ENCODE measurements at places on chromosomes 6 and 20.

DNA sequence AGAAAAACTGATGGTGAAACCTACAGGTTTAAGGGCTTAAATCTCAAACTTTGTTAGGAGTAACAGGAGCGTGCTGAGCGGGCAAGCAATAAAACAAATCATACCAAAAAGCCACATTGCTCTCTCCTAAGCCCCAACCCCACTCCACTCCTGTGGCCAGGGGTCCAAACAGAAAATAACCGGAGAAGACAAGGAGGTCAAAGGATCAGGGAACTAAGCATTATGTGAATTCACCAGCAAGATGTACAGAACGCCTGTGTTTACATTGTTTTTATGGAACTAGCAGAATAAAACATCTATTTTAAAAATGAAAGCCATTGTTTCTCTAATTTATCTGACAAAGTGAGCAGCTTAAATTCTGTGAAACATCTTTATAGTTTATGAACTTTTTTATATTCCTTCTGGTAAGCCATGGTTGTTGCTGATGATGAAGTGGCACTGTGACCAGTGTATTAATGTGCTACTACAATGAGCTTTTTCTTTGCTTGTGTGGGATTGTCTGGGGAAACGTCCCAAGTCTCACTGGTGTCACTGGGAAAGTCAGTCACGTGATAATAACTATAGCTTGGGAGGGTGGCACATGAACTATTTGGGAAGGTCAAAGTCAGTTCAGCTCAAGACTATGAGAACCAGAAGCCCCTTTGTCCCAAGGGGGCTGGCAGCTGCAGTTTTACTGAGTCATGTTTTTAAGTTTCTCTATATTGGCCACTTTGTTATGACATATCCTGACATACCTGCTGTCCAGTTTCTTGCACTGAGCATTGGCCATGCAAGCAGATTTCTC lies 9.8 kb downstream of the FAM210B start:
- DNase-seq = no peak

- no peak for DNase-seq
These were observed 39.7 kb downstream of the MAP3K5 start for GRCh38 chr6:136752554-136752953.

DNA sequence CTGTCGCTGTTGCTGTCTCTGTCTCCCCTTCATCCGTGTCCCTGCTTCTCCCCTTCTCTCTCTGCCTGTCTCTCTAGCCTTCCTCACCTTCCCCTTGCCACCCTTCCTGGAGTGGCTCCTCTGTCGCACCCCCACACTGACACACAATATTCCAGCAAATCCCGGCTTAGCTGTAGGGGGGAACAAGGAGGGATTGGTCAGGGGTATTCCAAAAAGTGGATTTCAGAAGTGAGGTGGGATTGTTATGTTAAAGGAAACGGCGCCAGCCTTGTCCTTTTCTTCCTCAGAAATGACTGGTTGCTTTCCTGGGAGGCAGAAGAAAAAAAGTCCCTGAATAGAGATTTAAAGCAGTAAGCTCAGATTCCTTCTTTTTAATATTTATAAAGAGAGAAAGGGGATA lies 76.3 kb upstream of the SIRPA start:
- DNase-seq = no peak

GRCh38 chr6:85516168-85516567 lies 66.3 kb downstream of the NT5E start:
- no peak for DNase-seq

GRCh38 chr6:118511930-118512715 lies 36.0 kb upstream of the PLN start:
- no peak for DNase-seq

DNA sequence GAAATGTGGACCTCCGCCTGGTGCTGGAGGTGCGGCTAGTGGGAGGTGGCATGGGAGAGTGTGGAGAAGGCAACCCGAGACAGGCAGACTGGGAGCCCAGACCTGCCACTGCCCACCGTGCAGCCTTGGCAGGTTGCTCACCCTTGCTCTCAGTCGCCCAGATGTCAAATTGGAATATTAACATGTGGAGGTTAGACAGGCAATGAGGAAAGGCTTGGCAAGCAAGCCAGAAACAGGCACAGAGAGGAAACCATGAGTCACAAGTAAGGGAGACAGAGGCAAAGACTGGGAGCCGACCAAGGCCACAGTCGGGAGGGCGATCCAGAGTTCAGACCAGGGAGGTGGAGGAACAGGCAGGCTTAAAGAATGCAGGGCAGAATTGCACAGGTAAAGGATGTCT lies 178.2 kb downstream of the FOXC1 start:
- no peak for DNase-seq

GRCh38 chr6:80438772-80439171 lies 332.3 kb downstream of the BCKDHB start:
- no peak for DNase-seq

- no peak for DNase-seq
These were observed 132.4 kb downstream of the CFAP61 start for GRCh38 chr20:20184706-20185105.

DNA sequence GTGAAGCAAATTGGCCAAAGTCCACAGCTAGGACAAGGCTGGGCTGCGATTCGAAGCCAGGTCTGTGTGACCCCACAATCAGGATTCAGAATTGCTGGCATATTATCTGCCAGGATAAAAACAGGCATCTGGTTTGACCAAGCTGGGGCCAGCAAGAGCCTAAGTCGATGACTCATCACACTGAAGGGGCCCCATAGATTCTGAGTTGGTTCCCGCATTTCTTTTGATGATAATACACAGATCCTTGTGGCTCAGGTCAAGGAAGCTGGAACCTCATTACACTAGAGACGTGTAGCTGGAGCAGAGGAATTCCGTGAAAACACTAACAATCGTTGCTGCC lies 6.5 kb downstream of the KCNB1 start:
- DNase-seq = no peak

DNA sequence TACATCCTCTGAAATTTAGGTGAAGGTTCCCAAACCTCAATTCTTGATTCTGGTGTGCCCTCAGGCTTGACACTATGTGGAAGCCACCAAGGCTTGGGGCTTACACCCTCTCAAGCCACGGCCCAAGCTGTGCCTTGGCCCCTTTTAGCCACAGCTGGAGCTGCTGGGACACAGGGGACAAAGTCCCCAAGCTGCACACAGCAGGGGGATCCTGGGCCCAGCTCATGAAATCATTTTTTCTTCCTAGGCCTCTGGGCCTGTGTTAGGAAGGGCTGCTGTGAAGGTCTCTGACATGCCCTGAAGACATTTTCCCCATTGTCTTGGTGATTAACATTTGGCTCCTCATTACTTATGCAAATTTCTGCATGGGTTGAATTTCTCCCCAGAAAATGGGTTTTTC lies 37.3 kb upstream of the BACH2 start:
- DNase-seq = no peak

DNA sequence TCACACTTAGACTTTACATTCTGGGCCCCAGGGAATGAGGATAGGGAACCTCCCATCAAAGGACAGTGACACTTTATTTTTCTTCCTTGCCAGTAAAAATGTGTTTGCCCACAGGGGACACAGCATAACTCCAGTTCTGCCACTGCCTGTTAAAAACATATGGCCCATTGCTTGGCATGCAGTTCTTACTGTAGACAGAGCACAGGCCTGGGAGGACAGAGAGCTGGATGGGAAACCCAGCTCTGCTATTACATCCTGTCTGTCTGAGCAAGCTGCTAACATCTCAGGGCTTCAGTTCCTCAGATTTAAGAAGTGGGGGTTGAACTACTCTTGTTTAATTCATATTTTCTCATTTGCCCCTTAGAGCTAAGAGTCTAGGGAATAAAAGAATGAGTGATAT lies 120.2 kb downstream of the AKAP7 start:
- DNase-seq = no peak
